ENCODE measurements at places on chromosomes 5 and 9.
A peak's percentile ranks its signal among the peaks of the same experiment; 100 is the strongest.

GRCh38 chr5:151208481-151208914 lies 15.4 kb downstream of the CCDC69 start:
- DNase-seq: no peak

DNA sequence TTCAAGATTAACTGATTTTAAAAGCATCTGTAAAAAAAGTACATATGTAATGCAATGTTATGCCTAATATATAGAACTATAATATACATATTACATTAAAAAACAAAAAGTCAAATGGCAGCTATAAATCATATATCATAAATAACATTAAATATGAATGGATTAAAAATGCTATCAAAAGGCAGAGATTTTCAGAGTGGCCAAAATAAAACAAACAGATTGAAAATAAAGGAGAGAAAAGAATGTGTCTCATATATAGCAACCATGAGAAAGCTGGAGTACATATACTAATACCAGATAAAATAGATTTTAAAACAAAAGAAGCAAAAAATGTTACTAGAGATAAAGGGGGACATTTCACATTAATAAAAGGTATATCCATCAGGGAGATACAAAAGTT lies 38.5 kb downstream of the S1PR3 start:
- no peak for DNase-seq

DNA sequence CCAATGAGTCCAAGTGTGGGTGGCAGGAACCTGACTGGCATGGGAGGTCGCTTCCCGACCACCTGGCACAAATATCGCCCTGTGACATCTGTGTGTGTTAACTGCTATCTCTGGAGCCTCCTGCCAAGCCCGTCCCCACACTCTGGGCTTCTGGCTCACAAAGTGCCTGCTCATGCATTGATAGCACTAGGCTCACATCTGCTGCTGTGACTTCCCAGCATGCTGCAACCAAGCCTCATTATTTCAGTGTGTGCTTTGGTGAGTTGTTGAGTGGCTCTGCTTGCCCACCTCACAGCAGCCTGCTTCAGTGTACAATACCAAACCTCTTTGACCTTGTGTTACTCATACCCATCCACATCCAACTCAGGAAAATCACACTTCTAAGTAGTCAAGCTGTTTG lies 139.8 kb downstream of the APBA1 start:
- no peak for DNase-seq

DNA sequence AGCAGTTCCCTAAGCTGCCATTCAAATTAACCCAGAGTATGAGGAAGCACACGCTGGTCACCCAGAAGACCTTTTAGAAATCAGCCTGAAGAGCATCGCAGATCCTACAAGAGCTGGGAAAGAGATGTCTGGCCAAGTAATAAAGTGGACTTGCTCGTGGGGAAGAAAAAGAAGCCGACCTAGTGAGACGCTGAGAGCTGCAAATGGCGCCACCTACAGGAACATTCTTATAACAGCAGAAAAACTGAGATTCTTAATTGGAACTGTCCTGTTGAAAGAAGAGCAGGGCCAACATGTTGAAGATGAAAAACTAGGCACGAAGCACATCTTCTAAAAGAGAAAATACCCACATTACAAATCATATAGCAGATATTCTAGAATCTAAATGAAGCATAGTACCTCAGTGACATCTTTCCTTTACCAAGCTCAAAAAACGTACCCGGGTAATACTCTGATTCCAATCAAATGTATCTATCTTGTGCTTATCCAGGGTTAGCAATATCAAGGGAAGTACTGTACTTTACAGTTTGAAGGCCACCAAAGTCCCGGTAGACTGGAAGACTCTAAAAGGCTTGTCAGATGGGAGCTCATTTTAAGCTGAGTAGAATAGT lies 3.9 kb upstream of the GNAQ start:
- no peak for DNase-seq

- no peak for DNase-seq
Observed at GRCh38 chr5:1292846-1293415, 1.9 kb downstream of the TERT start.

- DNase-seq: no peak
Observed at GRCh38 chr9:3028535-3028934, 184.6 kb upstream of the PUM3 start.

DNA sequence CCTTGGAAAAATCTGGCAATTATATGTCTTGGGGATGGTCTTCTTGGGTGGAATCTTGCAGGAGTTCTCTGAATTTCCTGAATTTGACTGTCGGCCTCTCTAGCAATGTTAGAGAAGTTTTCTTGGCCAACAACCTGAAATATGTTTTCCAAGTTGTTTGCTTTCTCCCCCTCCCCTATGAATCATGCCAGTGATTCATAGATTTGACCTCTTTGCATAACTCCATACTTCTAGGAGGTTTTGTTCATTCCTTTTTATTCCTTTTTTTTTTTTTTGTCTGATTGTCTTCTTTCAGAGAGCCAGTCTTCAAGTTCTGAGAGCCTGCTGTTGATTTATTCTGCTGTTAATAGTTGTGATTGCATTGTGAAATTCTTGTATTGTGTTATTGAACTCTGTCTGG lies 56.7 kb upstream of the SLC44A1 start:
- DNase-seq: no peak

GRCh38 chr5:68646144-68646543 lies 430.6 kb downstream of the PIK3R1 start:
- DNase-seq: no peak

DNA sequence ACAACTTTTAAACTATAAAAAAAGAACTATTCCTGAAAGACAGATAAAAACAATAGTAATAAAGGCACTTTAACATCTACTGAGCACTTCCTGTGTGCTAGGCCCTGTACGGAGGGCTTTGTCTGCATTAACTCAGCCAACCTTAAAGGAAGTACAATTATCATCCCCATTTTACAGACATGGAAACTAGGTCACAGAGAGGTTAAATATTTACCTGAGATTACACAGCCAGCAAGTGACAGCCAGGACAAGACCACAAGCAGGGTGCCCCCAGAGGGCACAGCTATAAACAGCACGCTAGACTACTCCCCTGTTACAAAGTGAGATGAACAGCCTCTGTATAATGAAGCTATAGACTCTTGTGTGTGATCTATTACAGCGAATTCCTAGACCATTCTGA lies 25.5 kb downstream of the DDX31 start:
- DNase-seq: no peak

GRCh38 chr9:91037511-91038482 lies 236.2 kb downstream of the SYK start:
- no peak for DNase-seq

GRCh38 chr5:6632324-6632887 lies 438 bp downstream of the NSUN2 start:
- DNase-seq: peak; percentile 3

DNA sequence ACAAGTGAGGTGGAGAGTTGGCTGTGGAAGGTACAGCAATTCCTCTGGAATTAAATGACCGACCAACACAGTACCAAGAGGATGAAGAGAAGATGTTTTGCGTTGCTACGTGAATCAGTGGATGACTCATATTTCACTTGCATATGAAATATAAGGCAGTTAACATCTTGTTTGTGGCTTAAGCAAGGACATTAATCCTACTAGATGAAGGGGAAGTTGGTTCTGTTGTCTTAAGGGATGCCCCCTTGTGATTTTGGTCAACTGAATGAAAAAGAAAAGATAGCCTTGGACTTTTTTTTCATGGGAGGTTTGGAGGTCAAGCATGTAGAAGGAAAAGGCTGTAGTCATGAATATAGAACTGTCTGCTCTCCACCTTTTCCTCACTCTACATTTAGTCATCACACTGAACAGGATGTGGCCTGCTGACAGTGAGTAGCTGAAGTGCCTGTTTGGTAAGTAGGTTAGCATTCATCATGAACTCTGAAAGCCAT lies 33.9 kb downstream of the VLDLR start:
- no peak for DNase-seq

DNA sequence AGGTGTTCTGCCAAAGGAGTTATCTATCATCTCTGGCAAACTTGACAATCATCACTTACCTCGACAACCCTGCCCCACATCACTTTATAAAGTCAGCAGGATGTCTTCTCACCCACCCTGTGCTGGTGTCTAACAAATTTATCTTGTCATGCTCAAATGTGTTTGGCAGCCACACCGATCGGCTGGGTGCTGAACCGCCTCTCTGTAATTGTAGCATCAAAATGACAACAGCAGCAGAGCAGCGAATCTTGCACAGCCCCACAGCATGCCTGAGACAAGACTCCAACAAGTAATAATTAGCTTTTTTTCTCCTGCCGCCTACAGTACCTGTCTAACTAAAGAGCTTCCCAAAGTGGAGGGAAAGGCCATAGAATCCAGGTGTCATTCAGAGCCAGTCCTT lies 176.2 kb downstream of the NR3C1 start:
- DNase-seq: no peak

GRCh38 chr9:94822273-94822672 lies 95.8 kb downstream of the AOPEP start:
- no peak for DNase-seq

DNA sequence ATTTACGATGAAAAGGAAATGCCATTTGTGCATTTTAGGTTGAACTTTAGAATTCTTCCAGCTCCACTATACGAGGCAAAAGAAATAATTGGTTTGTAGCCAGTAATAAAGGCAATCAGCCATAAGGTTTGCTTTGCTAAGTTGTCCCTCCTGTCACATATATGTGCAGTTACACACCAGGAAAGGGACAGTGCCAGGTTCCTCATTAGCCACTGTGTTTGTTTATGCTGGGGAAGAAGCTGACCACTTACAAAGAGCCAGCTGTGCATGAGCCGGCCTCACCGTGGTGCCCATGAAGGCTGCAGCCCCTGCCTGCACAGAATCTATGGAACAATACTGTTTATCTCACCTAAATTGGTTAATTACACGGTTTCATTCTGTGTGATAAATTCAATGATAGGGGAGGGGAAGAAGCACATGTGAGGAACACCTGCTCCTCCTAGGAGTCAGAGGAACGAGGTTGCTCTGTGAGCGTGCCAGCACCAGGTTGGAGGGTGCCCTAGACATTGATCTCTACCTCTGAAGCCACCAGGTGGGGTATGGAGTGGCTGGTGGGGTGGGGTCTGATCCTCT lies 173.8 kb upstream of the DAP start:
- no peak for DNase-seq

GRCh38 chr5:173775261-173776197 lies 112.6 kb upstream of the CPEB4 start:
- no peak for DNase-seq

DNA sequence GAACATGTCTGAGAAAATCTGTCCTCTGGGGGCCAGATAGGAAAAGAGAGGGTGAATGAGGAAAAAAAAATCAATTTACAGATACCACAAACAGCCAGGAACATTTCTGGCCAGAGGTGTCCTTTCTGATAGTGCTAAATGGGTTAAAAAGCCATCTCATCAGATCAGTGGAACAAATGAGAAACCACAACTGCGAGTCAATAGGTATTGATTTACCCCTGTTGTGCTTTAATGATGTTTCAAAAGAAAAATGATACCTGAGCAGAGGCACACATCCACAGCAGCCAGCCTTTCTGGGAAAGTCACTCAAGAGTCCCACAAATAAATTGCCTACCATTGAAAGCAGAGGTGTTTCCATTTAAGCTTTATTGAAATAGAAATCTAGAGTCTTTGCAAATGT lies 79.3 kb upstream of the PTGER4 start:
- no peak for DNase-seq

DNA sequence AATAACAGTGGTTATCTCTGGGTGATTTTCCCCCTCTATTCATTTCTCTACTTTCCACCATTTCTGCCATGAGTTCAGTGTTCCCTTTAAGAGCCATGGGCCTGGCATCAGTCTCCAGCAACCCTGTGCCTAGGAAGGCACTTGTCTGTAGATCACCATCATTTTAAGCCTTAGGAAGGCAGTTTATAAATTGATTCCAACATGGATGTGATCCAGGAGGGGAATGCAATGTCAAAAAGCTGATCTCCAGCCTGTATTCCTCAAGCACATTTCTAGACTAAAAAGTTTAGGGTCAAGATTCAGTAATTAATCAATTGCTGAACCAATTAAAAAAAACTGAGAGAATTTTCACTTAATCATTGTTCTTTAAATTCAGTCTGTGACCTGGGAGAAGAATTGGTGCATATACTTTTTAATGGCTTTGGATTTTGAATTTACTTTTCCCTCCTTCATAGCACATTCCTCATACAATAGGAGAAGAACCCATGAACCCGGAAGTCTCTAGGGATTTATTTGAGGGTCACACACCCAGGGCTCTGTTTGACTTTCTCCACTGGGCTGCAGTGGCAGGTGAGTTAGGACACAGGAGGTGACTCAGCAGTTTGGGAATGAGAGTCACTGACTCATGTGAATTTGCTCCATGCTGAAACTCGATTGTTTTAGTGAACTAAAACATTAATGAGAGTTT lies 6.1 kb upstream of the ERMP1 start:
- no peak for DNase-seq

GRCh38 chr5:133392448-133392847 lies 219.9 kb downstream of the FSTL4 start:
- no peak for DNase-seq

DNA sequence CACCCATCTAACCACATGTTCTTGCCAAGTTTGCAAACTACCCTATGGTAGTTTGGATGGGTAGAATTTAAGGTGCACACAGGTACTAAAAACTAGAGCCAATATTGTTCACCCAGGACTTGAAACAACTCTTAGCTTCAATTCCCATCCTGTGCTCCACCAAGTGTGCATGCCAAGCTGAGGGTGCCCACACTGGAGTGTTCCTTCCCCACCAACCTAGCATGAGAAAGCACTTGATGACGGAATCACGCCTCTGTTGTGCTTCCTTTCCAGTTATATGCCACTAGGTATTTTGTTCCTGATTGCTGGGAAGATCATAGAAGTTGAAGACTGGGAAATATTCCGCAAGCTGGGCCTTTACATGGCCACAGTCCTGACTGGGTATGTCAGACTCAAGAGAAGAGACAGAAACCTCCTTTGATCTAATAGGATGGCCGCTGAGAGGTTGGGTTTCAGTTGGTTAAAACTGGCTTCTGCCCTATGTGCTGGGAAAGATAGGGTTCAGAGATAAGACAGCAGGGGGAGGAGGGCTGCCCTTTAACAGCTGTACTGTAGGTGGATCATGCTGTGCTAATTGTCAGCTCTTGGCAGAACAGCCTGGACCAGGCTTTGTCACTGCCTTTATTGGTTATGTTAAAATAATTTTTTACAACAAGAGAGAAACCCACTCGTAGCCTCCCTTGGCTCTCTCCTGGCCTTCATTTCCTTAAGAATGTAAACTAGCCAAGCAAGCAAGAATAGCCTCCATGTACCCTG lies 83.5 kb downstream of the SLC1A1 start:
- no peak for DNase-seq

GRCh38 chr5:149268928-149269557 lies 2.6 kb upstream of the AFAP1L1 start:
- DNase-seq: no peak
